HFF-Myc (cell line): ENCODE measurements at places on chromosomes 11 and 22.
A peak's percentile ranks its signal among the peaks of the same experiment; 100 is the strongest.

GRCh38 chr11:48029681-48030290 lies 49.4 kb downstream of the PTPRJ start:
- DNase-seq = no peak

GRCh38 chr11:46142561-46142960 lies 21.3 kb upstream of the PHF21A start:
- DNase-seq = no peak

DNA sequence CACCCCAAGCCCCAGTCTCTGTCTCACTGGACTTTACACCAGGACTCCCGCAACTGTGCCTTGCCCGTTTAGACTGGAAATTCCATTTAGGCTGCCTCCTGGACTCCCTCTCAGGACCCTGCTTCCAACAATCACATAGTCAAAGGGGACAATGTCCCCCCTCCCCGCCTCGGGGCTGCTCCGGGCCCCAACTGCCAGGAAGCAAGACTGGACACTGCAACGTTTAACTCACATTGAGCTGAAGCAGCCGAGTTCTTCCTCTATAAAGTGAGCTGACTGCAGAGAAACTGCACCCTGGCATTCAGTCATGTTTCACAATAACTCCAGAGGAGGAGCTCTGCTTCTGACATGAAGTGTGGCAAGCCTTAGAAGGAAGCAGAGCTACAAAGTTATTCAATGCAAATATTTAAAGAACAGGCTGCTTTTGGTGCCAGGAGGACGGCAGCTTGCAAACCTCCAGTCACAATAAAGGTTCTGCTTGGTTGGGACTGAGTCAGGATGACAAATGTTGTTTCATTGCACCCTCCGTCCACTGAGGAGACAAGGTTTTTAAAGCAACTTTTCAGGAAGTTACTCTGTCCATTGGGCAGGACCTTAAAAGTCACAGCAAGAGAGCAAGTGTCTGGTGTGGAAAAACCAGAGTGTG lies 19.9 kb downstream of the PACSIN2 start:
- DNase-seq = no peak

GRCh38 chr22:47858773-47859306 lies 1096.4 kb downstream of the TBC1D22A start:
- no peak for DNase-seq

DNA sequence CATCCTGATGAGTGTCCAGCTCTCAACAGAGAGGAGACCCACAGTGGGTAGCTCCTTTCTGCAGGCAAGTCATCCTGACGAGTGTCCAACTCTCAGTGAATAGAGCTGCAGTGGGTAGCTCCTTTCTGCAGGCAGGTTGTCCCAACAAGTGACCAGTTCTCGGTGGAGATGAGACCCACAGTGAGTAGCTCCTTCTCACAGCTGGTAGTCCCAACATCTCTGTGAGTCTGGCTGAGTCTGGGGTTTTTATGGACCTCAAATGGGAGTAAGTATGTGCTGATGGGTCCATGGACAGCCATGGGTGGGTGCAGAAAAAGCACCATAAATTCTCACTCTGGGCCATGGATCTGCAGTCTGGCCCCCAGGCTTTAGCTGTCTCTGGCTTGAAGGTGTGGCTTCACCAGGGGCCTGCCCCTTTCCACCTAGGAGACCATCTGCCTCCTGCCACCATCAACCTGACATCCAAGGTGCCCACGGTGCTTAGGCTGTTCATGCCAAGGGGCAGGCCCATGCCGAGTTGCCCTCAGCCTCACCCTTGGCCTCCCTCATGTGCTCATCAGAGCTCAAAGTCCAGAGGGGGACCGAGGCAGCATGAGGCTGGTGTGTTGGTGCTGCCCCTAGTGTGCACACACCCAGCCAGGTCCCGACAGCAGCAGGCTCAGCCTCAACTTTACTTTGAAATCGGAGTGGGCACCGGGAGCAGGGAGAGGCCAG lies 15.3 kb downstream of the NPAT start:
- no peak for DNase-seq

GRCh38 chr22:31091106-31091975 lies 10.2 kb downstream of the SMTN start:
- DNase-seq = no peak

- DNase-seq = no peak
Measured at GRCh38 chr22:21457023-21457787, 10.0 kb upstream of the TMEM191C start.

DNA sequence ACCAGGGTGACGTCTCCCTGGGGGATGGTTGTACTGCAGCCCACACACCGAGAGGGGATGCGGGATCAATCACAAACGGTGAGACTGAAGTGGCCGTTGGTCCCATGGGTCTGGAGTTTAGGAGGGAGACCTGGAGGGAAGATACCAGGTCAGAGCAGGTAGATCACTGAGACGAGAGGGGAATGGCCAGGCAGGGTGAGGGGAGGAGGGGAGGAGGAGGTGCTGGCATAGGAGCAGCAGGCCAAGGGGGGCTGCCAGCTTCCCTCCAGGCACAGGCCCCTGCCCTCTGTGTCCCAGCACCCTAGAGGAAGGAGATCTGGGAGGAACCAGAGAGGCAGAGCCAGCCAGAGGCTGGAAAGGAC lies 7.0 kb downstream of the MAPK8IP2 start:
- DNase-seq = no peak

DNA sequence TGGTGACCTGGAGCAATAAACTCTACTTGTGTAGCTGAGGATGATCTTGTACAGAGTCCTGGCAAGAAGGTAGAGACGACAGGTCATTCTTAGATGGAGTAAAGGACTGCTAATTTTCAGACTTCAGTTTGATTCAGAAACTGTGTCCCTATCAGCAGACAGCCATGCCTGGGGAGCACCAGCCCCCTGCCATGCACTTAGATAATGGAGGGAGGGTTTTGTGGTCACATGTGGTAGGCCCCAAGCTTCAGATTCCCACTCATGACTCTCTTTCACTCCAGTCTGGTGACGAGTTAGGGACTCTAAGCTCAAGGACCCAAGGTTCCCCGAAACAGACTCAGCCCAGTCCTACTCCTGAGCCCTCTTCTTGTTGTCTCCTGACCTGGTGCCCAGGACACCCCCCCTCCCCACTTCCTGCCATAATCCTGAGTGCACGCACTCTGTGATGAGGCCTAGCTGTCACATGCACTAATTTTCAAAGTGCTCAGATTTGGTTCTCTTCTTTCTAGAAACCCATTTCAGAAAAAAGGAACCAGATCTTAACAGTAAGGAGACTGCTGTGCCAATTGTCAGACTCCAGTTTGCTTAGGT lies 10.2 kb upstream of the AMPD3 start:
- DNase-seq = no peak

DNA sequence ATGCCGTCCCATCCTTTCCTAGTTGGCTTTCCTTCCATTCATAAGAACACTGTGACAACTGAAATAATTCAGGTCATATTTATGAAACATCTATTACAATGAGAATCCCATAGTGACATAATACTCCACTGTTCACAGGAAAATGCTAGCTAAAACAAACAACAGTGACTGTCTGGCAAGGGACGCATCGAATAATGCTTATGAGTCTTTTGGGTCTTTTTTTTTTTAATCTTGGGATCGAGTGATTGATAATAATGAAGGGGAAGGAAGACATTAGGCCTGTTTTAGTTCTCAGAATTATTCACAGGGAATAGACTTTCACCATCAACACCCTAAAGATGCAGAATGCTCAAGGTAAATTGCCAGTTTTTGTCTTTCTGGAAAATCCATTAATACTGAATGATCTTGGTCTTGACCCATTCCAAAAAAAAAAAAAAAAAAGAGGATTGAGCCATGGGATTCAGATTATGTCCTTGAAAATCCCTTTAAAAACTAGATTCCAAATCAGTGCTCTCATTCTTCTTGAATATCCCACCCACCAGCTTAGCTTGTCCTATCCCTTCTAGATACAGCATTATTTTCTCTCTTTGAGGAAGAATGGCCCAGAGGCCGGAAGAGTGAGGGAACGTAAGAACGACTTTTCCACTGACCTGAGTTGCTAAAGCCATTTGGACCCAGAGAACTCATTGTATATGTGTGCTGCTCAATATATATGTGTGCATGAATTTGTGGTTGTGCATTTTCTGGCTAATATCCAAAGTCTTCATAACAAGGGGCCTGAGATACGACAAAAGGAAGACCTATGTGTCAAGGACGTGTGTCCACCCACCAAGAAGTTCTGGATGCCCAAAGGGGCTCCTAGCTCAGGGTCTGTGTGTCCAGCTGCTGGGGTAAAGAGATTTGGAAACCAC lies 35.2 kb upstream of the CREB3L1 start:
- no peak for DNase-seq

- no peak for DNase-seq
Measured at GRCh38 chr11:117903505-117904382, 25.5 kb downstream of the TMPRSS13 start.

GRCh38 chr22:29912605-29913398 lies 29.8 kb downstream of the MTMR3 start:
- DNase-seq = peak; percentile 84

DNA sequence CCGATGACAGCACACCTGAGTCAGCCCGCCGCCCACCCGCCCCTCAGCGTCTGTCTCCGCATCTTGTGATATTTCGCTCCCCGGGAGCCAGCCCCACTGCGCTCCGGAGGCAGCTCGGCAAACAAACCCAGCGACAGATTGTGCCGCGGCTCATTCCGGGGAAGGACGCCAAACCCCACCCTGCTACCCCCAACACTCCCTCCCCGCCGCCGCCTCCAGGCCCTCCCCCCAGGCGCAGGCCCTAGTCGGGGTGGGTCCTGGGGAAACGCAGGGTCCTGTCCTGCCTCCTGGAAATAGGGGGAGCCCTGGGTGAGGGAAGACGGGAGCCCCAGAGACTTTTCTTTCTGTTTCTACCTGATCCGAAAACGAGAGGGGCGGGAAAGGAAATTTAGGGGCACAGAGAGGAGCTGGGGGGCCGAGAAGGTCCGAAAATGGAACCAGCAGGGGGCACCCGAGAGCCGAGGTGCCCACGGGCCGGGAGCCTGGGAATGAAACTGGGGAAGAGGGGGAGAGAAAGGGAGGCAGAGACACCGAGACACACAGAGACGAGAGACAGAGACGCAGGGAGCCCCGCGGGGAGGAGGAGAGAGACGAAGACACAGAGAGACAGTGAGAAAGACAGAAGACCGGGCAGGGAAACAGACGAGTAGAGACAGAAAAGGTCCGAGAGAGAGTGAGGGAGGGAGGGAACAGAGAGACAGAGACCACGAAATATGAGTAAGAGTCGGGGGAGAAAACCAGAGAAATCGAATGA lies 1.7 kb upstream of the RTN4RL2 start:
- DNase-seq = no peak

- DNase-seq = peak; percentile 7
Measured at GRCh38 chr11:45658292-45658991, 7.0 kb downstream of the CHST1 start.

GRCh38 chr11:32852207-32852606 lies 22.5 kb downstream of the PRRG4 start:
- no peak for DNase-seq

GRCh38 chr11:112115386-112115785 lies 28.7 kb downstream of the SDHD start:
- no peak for DNase-seq

DNA sequence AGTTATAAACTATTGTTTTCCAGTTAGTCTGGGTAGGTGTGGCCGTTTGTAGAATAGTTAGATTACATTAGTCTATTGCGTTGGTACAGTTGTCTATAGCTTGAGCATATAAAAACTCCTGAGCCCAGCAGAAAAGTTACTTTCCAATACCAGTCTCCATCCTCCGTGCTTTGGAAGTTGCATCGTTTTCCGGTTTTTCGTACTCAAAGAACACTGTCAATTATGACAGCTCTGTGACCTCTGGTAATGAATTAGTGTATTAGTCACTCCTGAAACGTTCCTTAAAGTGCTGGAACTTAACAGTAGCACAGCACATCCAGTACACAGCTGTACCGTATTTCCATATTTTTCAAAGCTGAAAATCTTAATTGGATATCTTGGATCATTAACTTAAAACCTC lies 808 bp upstream of the MSANTD2 start:
- DNase-seq = no peak

GRCh38 chr11:46375392-46376101 lies 5.9 kb upstream of the MDK start:
- DNase-seq = no peak

GRCh38 chr22:50061141-50061823 lies 3.2 kb upstream of the TTLL8 start:
- no peak for DNase-seq

DNA sequence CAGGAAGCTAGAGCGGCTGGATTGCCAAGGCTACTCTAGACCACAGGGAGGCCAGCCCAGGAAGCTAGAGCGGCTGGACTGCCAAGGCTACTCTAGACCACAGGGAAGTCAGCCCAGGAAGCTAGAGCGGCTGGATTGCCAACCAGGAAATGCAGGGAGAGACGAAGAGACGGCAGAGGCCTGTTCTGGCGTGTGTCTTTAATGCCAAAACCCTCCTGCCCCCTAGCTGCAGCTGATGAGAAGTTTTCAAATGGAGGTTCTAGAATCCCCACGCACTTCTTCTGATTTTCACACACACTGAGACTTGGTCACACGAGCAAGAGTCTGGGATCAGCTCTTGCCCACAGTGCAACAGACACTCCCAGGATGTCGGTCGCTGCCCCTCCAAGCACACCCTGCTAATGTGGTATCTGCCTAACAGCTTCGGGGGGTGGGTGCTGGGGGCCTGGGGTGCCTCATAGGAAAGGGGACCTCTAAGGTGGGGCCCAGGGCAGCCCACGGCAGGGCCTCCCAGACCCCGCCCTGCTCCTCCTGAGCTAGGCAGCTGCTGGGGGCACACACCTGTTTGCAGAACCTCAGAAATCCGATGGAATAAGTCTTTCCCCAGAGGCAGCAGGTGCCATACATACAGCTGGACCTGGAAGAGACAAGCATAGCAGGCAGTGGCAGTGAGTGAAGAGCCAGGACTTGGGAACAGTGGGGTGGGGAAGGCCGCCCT lies 28.5 kb downstream of the MAFF start:
- DNase-seq = peak; percentile 44

DNA sequence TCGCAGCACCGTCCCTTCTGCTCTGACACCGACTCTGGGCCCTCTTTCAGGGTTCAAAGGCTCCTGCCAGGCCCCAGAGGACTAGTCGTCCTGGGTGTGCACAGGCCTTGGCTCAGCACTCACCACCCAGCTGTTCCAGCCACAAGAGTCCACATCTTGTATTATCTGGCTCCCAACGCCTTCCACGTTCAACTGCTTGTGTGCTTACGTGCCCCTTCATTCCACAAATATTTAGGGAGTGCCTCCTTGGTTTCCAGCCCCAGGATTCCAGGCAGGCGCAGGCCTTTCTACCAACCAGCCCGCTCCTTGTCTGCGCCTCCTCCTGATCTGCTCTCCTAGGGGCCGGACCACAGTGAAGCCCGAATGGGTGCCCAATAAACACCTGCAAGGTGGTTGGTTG lies 70.9 kb downstream of the SCUBE1 start:
- no peak for DNase-seq

- DNase-seq = no peak
Measured at GRCh38 chr11:64878223-64878493, 263 bp downstream of the EHD1 start.

- DNase-seq = no peak
Measured at GRCh38 chr22:24521791-24522245, 26.7 kb downstream of the UPB1 start.

DNA sequence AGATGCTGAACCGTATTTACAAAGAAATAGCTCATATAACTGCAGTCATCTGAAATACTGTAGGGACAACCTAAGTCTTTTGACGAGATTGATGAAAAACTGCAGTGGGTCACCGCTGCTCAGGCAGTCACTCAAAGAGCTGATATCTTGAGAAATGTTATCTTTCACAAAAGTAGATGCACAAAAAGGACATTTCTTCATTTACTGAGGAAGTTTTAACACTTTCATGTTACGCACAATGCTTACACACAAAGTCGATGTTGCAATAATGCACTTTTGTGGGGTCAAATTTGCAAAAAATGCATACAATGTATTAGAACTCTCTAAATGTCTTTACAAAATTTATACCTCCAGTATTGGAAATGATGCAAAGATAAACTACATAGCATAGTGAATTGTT lies 16.2 kb upstream of the OR10V1 start:
- no peak for DNase-seq

- DNase-seq = no peak
Measured at GRCh38 chr11:33941637-33942160, 49.8 kb upstream of the LMO2 start.
